ENCODE measurements at places on chromosomes 7 and 10. TPM values are rescaled to one million over a fixed set of nuclear protein-coding genes. Genes with fewer than 3 reads are reported as not detected.

DNA sequence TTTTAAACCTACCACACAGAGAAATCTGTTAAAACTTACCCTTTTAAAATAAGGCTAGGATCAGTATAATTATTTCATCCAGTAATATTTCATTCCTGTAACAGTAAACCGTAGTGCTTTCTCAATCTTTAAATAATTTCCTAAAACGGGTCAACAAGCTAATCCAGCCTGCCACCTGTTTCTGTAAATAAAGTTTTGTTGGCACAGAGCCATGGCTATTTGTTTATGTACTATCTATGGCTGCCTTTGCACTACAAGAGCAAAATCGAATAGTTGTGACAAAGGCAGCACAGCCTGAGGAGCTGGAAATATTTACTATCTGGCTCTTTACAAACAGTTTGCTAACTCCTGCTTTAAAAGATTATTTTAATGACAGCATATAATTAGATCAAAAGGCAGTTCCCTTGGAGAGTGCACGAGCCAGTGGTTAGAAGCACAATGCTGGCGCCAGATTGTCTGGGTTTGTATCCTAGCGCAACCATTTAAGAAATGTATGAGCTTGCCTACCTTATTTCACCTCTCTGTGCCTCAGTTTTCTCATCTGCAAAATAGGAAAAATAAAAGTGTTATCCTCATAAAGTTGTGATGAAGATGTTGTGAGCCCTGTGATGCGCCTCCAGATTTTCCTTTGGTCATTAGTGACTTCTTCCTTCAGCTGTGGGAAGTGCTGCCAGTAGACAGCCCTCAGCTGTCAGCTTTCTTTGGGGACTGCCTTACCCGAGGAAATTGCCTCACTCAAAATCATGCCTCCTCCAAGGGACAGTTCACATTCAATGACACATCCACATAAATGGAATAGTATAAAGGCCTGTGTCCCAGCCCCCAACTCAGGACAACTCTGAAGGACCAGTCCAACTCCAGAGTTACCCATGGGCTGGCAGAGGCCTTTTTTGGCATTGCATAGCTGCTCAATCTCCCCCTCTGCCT lies 11.8 kb upstream of the MIOS start:
- no peaks in the 10 kb centered on the region for H3K36me3 ChIP-seq
- no peaks in the 10 kb centered on the region for H3K27me3 ChIP-seq
- DNase-seq = no peak
- H3K4me1 ChIP-seq = no peaks in the 10 kb centered on the region

DNA sequence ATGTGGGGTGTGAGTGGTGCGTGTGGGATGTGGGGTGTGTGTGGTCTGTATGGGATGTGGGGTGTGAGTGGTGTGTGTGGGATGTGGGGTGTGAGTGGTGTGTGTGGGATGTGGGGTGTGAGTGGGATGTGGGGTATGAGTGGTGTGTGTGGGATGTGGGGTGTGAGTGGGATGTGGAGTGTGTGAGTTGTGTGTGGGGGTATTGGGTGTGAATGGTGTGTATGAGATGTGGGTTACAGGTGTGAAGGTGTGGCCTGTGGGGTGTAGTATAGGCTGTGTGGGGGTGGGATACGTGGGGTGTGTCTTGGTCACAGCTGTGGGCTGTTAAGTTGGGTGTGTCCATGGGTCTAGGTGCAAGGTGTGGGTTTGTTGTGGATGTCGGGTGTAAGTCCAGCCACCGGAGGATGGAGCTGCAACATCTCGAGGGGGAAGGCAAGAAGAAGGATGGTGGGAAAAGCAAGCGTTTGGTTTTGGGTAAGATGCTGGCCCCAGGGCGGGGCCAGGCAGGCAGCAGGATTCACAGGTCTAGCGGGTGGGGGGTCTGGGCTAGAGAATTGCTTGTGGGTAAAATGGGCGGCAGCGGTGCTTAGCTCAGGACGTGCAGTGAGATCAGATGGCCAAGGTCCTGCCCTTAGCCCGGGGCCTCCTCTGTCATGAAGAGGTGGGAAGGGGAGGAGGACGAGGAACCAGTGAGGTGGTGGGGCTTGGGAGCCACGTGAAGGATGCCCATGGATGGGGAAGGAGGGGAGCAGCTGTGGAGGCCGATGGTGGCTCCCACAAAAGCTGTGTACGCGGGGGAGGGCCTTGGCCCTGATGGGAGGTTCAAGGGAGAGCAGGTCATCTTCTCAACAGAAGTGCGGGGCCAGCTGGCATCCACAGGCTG lies 60.1 kb downstream of the CFAP46 start:
- no peak overlapping the region for H3K4me3 ChIP-seq
- DNase-seq = no peak
- no peaks in the 10 kb centered on the region for H3K27me3 ChIP-seq
- no peaks in the 10 kb centered on the region for H3K4me1 ChIP-seq
- no peak overlapping the region for H3K27ac ChIP-seq

DNA sequence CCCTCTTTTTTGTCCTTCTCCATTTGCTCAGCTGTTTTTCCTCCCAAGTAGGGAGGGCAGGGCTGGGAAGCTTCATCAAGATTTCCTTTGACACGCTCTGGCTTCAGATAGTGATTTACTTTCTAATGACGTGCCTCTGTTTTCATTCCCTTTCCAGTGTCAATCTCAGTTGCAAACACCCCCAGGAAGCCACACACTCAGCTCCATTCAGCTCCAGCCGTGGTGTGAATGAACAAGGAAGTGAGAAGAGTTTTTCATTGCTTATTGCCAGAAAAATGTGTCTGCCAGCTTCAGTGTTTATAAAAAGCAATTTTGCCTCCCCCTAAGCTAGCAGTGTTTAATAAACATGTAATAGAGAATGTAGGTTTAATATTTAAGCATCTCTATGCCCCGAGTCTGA lies 108.7 kb upstream of the DPP6 start:
- no peak for DNase-seq
- peaks cover 14% of the 10 kb centered on the region for H3K36me3 ChIP-seq
- H3K27me3 ChIP-seq = no peaks in the 10 kb centered on the region
- no peak overlapping the region for H3K27ac ChIP-seq

CLRN3 gene
- total RNA-seq = not detected

GRCh38 chr10:21623291-21623690 lies 89.3 kb downstream of the MLLT10 start:
- DNase-seq = no peak
- H3K36me3 ChIP-seq = 0 out of 2 replicates have a peak, but pooled peaks cover 7% of the 10 kb centered on the region
- no peaks in the 10 kb centered on the region for H3K27me3 ChIP-seq
- H3K4me3 ChIP-seq = no peak overlapping the region
- H3K27ac ChIP-seq = no peak overlapping the region

GRCh38 chr7:134193240-134193639 lies 66.1 kb downstream of the LRGUK start:
- H3K4me3 ChIP-seq = no peak overlapping the region
- H3K4me1 ChIP-seq = peaks cover 26% of the 10 kb centered on the region
- 0 out of 2 replicates have a peak, but pooled peaks cover under 1% of the 10 kb centered on the region for H3K36me3 ChIP-seq
- H3K27me3 ChIP-seq = no peaks in the 10 kb centered on the region
- no peak overlapping the region for H3K27ac ChIP-seq

DNA sequence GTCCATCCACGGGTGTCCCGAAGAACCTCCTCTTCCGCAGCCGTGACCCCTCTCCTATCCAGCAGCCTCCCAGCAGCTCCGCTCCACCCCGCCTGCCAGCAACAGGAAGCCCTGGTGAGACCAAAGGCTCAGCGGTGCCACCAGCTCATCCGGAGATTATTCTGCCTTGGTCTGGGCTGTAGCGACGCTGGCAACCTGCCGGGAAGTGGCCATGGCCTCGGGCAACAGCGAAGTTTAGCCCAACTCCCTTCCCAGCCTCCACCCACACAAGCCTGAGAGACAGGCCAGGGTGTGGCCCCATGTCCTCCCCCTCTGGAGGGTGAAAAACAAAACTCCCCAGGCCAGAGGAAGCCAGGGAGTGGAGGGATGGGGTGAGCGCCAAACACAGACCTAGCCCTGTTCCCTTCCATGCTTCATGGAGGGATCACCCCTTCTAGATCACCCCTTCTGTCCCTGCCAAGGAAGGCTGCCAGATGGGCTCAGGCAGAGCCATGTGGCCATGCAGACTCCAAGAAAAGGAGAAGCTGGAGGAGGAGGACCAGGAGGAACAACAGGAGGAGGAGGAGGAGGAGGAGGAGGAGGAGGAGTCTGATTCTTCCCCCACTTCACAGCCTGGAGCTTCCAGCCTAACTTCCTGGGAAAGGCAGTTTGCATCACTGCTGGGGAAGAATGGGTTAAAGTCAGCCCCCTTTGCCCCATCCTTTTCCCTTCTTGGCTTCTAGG lies 918 bp downstream of the CALHM2 start:
- peaks cover 4% of the 10 kb centered on the region for H3K36me3 ChIP-seq
- no peak overlapping the region for H3K27ac ChIP-seq
- H3K27me3 ChIP-seq = no peaks in the 10 kb centered on the region
- no peaks in the 10 kb centered on the region for H3K4me1 ChIP-seq

STEAP1B gene
- 13.9 TPM for total RNA-seq

RHEB gene
- total RNA-seq = 94.0 TPM

URGCP gene
- 14.7 TPM for total RNA-seq

CPA2 gene
- not detected for total RNA-seq

- peaks cover 7% of the 10 kb centered on the region for H3K4me1 ChIP-seq
- DNase-seq = peak; percentile 59
- H3K27ac ChIP-seq = no peak overlapping the region
- no peaks in the 10 kb centered on the region for H3K27me3 ChIP-seq
- H3K36me3 ChIP-seq = no peaks in the 10 kb centered on the region
- peak overlapping the region; percentile 22 for H3K4me3 ChIP-seq
These were observed 94.1 kb downstream of the SORCS3 start for GRCh38 chr10:104735036-104735756.

- peaks cover 18% of the 10 kb centered on the region for H3K4me1 ChIP-seq
- H3K27me3 ChIP-seq = no peaks in the 10 kb centered on the region
- no peak overlapping the region for H3K27ac ChIP-seq
- no peaks in the 10 kb centered on the region for H3K36me3 ChIP-seq
- no peak overlapping the region for H3K4me3 ChIP-seq
These were observed 85.9 kb downstream of the SLIT1 start for GRCh38 chr10:97099868-97100267.

GRCh38 chr10:110429301-110429700 lies 68.4 kb upstream of the DUSP5 start:
- H3K4me1 ChIP-seq = peaks cover 7% of the 10 kb centered on the region
- H3K27me3 ChIP-seq = no peaks in the 10 kb centered on the region
- DNase-seq = no peak
- no peaks in the 10 kb centered on the region for H3K36me3 ChIP-seq
- no peak overlapping the region for H3K4me3 ChIP-seq

DNA sequence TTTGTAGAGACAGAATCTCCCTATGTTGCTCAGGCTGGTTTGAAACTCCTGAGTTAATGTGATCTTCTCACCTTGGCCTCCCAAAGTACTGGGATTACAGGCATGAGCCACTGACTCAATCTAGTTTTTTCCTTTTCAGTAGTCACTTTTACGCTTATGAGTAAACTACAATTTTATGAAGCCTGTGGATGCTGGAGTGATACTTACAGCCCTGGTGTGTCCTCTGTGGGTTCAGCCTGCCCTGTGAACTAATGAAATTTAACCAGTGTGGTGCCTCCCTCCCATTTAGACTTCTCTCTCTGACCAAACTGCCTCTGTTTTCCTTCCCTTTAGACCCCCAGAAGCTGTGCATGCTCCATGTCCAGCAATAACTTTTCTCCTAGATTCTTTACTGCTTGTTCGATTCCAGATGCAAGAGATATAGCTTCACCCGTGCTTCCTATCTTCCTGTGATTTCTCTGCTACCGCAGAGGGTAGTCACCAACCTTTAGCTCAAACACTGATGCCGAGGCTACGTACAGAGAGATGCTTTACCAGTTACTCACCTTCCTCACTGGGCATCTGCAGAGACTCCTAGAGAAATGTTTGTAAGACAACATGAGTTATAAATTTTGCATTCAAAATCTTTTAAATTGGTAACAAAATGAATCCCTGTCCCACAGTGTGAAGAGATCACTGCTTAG lies 90.8 kb downstream of the KIAA1217 start:
- no peaks in the 10 kb centered on the region for H3K36me3 ChIP-seq
- H3K27me3 ChIP-seq = no peaks in the 10 kb centered on the region
- no peaks in the 10 kb centered on the region for H3K4me1 ChIP-seq
- DNase-seq = no peak

DNA sequence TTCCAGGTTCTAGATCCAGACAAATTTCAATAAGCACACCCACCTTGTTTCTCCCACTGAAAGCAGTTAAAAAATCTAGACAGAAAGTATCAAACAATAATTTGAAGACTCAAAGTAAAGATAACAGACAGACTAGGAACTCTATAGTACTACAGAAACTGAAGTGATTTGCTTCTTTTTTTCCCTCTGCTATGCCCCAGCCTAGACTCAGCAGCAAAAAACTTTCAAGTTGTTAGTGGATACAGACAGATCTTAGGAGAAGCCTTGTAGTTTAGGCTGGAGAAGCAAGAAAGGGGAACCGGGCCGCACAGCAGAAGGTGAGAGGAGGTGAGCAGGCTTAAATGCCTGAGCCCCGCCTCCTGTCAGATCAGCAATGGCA lies 65.1 kb downstream of the IGF2BP3 start:
- DNase-seq = no peak
- peaks cover 18% of the 10 kb centered on the region for H3K36me3 ChIP-seq
- H3K27me3 ChIP-seq = no peaks in the 10 kb centered on the region
- H3K4me1 ChIP-seq = no peaks in the 10 kb centered on the region
- no peak overlapping the region for H3K4me3 ChIP-seq
- H3K27ac ChIP-seq = no peak overlapping the region

DNA sequence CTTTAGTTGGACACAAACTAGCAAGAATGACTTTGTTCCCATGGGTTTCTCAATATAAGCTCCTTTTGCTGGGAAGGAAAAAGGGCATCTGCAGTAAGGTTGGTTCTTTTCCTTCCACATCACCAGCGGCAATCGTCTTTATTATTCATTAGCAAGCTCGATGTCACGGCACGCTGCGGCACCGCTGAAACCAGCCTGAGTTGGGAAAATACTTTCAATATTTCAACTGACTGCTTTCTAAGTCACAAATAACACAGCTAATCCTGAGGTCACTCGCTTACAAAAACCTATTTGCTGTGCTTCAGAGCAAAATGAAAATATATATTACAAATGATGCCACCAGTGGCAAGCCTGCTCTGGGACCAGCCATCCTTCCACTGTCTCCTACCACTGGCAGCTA lies 585.8 kb downstream of the DNAJB6 start:
- peaks cover 8% of the 10 kb centered on the region for H3K36me3 ChIP-seq
- no peaks in the 10 kb centered on the region for H3K4me1 ChIP-seq
- no peak overlapping the region for H3K27ac ChIP-seq
- H3K4me3 ChIP-seq = no peak overlapping the region
